ENCODE measurements at places on chromosomes 11 and 22.
A peak's percentile ranks its signal among the peaks of the same experiment; 100 is the strongest.

DNA sequence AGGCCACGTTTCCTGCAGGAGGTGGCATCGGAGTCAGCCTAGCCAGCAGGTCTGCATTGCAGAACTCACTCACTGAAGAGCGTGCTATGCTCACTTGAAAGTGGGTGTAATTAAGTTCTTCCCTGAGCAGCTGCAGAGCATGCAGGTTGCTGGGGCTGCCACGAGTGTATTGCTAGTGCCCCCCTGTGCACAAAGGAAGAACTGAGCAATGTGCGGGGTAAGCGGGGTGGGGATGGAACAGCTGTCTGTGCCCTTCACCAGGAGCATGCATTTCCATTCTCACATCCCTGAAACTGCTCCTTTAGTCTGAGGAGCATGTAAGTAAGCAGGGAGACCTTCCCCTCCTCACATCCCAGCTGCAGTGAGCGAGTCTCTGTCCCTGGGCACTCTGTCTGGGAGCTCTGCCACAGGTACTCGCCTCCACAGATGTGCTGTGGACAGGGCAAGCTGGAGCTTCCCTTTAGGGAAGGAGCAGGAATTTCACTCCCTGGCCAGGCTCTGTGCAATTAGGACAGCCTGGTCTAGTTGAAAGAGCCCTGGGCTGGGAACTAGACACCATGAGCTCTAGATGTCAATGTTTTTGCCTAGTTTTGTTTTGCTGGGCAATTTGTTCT is 1031.8 kb downstream of the NTM start:
- no peak for DNase-seq

DNA sequence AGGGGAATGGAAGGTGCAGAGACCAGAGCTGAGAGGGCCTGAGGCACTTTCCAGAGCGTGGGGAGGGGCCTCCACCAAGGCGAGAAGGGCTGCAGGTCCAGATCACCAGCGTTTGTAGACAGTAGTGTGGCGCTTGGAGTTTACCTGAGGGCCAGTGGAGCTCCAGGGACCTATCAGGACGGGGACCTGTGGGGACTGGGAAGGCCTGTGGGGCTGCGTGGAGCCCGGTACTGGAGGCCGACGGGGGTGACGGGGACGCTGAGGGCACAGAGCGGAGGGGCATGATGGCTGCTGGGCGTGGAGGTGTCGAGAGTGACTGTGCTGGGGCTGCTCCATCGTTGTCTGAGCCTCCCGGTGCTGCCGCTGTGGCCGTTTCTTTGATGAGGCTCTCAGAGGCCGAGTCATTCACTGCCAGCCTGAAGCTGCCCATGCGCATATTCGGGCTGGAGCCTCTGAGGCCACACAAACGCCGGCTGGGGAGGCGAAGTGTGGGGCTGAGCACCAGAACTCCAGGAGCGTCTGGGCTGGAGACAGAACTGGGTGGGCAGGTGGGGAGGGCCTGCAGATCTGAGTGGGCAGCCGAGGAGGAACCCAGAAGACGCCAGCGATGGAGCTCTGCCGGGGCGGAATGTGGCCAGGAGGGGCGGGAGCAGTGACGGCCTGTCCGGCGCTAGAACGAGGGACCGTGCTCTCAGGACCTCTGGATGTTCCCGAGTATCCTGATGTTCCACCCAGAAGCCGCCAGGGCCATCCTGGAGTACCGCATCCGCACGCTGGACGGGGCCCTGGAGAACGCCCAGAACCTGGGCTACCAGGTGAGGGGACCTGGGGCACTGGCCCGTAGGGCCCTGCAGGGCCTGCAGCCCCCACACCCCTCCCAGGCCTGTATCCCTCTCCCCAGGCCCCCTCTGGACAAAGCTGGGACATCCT is 2.6 kb downstream of the PGGHG start:
- DNase-seq = no peak

- no peak for DNase-seq
These were observed 90.7 kb downstream of the CSNK2A3 start for GRCh38 chr11:11262171-11262920.

GRCh38 chr11:78981153-78981552 is 406.5 kb upstream of the NARS2 start:
- no peak for DNase-seq

- peak; percentile 7 for DNase-seq
These were observed 16.2 kb downstream of the BAD start for GRCh38 chr11:64268025-64268892.

GRCh38 chr11:77233011-77233410 is 68.5 kb downstream of the GDPD4 start:
- no peak for DNase-seq

DNA sequence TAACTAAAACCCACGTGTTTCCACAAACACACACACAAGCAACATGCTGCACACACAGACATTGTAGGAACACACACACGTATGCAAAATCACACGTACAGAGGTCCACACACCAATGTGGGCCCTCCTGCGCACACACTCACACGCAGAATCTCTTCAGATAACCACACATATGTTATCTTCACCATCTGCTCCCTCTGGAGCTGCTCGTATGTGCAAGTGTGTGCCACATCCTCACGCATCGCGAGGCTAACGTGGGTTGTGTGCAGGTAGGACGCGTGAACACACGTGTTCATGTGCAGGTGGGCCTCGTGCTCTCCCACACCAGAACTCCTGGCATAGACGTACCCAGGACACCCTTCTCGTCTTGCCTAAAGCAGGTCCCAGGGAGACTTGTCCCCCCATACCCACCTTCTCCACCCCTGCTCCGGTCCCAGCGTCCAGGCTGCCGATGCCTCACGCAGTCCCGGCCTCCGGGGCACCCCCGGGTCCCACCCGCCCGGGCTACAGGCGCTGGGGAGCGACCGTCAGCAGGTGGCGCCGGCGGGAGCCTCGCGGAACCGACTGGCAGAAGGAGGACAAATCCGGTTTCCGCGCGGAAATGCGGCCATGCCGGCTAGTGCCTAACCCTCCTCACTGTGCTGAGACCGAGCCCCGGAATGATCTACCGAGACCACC is 10.3 kb upstream of the IGSF9B start:
- DNase-seq = no peak

GRCh38 chr11:76206327-76207081 is at the start of gene WNT11:
TSS of gene WNT11 (minus strand) at chr11:76206502. CDS start at chr11:76206407, 95 bp downstream.
- DNase-seq = peak; percentile 48

- no peak for DNase-seq
These were observed 753.1 kb upstream of the ARHGAP42 start for GRCh38 chr11:99934008-99934407.

- no peak for DNase-seq
These were observed 39.4 kb downstream of the TMEM45B start for GRCh38 chr11:129855086-129855485.

DNA sequence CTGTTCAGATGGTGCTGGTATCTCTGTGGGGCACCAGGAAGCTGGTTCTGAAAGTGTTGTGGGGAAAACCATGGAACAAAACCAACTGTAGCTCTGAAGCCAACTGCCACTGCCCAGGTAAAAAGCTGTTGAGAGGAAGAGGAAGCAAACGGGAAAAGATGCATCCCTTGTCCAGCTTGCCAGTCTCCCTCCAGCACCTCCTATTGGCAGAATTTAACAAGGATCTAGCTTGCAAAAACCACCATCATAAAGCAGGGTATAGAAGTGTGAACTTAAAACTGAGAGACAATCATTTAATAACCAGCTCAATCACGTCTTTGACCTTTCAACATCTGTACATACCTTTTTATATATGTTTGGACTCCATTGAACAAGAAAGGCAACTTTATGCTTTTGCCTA is 4.5 kb downstream of the PATE1 start:
- no peak for DNase-seq

DNA sequence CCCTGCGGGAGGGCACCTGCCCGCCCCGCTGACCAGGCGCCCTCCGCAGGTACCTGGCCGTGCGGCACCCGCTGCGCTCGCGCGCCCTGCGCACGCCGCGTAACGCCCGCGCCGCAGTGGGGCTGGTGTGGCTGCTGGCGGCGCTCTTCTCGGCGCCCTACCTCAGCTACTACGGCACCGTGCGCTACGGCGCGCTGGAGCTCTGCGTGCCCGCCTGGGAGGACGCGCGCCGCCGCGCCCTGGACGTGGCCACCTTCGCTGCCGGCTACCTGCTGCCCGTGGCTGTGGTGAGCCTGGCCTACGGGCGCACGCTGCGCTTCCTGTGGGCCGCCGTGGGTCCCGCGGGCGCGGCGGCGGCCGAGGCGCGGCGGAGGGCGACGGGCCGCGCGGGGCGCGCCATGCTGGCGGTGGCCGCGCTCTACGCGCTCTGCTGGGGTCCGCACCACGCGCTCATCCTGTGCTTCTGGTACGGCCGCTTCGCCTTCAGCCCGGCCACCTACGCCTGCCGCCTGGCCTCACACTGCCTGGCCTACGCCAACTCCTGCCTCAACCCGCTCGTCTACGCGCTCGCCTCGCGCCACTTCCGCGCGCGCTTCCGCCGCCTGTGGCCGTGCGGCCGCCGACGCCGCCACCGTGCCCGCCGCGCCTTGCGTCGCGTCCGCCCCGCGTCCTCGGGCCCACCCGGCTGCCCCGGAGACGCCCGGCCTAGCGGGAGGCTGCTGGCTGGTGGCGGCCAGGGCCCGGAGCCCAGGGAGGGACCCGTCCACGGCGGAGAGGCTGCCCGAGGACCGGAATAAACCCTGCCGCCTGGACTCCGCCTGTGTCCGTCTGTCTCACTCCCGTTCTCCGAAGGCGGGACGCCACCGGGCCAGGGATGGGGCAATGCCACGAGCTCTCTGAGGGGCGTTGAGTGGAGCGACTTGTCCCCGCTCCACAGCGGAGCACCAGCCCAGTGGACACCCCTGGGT is 1.8 kb downstream of the GALR3 start:
- DNase-seq = no peak

DNA sequence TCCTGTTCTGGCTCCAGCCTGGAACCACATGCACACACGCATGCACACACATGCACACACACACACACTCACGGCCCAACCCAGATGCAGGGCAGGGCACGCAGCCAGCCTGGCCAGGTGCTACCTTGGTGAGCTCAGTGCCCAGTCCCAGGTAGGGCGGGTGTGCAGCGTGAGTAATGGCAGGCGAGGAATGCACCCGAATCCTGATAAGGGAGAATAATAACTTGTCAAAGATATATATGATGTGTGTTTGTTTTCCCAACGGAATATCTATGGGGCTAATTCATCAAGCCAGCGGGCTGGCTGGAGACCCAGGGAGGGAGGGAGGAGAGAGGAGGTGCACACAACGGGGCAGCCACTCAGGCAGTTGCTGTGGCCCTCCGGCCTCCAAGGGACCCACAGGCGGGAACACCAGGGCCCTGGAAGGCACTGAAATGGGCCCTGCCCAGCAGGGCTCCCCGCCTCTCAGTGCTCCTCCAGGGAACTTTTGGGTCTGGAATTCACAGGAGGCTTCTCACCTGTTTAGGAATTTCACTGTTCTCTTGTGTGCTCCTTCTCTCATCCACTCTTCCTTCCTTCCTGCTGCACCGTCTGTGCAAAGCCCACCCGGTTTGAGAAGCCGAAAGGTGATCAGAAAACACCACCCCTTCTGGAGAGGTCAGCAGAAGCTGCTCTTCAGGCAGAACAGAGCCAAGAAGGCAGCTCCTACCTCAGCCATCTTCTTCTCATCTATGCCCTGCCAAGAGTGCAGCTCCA is 79.0 kb downstream of the BUD13 start:
- no peak for DNase-seq

DNA sequence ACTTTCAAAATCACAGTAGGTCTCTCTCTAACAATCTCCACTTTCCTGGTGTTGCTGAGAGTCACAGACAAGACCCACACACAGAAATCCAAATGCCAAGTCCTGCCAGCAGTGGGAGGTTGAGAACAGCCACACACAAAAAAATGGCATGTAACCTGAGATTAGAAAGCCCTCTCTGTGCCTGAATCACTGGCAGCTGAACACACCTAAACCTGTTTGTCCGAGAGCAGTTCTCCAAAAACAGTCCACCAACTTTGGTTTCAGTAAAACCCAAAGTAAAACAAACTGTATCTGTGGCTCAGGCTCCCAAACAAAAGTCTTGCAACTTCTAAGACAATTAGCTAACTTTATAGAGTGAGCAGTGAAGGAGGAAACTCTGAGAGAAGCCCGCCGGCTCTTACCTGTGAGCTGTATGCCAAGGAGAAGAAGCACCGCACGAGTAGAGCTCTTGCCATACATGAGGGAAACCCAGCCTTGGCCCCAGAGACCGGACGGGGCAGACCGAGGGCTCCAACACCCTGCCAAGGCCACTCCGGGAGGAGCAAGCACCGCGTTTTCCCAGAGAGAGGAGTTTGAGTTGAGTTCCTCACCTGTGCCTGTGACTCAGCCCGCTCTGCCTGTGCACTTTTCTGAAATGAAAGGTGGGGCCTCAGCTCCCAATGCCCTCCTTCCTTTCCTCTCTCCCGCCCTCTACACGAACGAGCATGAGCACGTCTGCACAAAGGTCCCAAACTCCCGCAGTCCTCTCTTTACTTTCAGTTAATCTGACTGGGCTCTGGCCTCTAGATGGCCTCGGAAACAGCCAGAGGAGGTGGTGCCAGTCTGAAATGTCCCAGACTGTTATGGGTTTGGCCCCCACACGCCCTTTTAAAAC is at the start of gene MPZL2:
TSS of gene MPZL2 (minus strand) at position 603 of the 874 bp plus-strand sequence. CDS start at position 459, 144 bp downstream.
- DNase-seq = peak; percentile 21

DNA sequence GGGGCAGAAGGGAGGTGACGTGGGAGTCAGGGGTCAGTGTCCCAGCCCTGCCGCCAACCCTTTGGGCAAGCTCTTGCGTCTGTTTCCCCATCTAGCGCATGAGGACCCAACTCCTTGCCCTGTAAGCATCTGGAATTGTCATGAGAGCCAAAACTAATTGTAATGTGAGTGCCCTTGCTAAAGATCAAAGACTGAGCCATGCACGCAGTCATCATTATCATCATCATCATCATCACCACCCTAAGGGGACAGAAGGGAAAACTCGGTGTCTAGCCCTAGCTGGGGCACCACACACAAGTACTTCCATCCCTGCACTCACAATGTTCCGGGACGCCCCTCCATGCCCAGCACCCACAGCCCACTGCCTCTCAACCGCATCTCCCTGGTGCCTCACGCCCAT is 2.5 kb downstream of the LIF start:
- DNase-seq = no peak

GRCh38 chr11:75946531-75947530 is 131.8 kb downstream of the UVRAG start:
- DNase-seq = no peak

GRCh38 chr11:94577841-94578240 is 10.7 kb downstream of the PIWIL4 start:
- DNase-seq = no peak

- DNase-seq = no peak
These were observed 23.8 kb downstream of the LRP4 start for GRCh38 chr11:46894506-46894905.

DNA sequence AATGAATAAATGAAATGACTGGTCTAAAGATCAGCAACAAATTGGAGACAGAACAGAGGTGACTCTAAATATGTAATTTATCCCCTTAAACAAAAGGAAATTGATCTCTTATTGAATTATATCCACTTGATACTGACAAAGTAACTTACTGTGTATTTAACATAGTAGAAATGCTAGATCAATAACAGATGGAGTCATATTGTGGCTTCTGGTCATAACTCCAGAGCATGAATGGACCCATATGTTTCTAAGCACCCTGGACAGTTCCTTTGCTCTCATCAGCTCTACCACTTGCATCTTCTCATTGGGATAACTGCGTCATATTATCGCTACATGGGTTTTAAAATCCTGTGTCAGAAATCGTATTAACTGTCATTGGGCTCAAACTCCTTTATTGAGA is 222.3 kb downstream of the ETS1 start:
- DNase-seq = peak; percentile 17
